ENCODE measurements at places on chromosomes 2 and 18.

DNA sequence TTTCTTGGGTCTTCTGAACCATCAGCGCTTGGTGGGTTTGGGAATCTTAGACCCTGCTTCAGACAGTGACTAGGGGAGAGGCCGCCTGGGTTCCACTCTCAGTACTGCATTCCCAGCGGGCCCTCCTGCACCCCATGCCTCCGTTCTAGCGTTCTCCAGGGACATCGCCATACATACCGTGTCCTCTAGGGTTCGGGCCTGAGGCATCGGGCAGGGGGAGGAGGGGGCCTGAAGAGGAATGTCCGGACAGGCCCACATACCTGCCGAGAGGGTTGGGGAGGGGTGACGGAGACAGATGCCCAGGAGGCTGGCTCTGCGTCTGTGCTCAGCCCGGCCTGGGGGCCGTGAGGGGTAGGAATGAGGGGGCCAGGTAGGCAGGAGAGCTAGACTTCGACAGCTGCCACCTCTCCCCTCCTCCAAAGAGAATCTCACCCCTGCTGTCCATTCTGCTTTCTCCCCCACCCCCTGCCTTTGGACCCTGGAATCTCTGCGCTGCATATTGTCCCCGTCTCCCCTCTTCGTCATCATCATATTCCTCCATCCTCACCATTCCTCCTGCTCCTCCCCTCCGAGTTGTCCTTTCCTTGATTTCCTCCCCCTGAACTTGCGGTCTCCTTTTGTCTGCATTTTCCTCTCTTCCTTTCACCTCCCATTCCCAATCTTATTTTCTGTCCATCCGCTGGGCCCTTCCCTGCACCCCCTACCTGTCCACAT lies 7.8 kb upstream of the WNT10A start:
- no peak for DNase-seq

- DNase-seq, result no peak
Measured at GRCh38 chr18:58167073-58167472, 123.0 kb downstream of the NEDD4L start.

DNA sequence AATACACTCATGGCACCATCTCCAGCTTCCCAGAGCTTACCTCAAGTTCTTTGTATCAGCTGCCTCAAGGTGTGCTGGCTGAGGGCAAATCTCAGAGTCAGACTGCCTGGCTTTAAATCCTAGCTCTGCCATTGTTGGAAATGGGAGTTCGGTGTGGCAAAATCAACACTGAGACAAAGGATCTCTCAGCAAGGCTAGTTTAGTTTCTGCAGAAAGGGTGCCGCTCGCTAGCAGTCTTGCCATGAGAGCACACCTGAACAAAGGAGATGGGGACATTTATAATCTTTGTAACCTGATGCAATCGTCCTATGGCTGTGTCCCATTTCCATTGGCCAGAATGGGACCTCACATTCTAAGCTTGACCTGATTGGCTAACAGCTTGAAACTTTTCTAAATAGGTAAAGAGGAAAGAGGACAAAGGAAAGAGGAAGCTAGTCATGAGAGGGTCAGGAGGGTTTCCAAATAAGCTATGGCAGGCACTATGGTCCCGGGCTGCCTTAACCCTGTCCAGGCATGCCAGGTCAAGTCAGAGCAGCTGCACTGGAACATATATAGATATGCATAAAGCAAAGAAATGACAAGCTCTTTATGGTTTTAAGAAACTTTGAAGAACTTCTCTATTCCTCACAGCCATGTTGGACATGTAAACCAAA lies 4.3 kb upstream of the UBE2F start:
- DNase-seq, result no peak

- peak; percentile 20 for DNase-seq
Measured at GRCh38 chr2:105396254-105397024, 2.4 kb downstream of the FHL2 start.

- no peak for DNase-seq
Measured at GRCh38 chr2:166314022-166314759, 61.6 kb downstream of the SCN9A start.

GRCh38 chr2:179412112-179412511 lies 147.5 kb upstream of the SESTD1 start:
- DNase-seq, result no peak

GRCh38 chr2:84532291-84532690 lies 16.0 kb downstream of the DNAH6 start:
- DNase-seq, result no peak

- no peak for DNase-seq
Measured at GRCh38 chr2:157291018-157291417, 33.5 kb downstream of the GALNT5 start.

DNA sequence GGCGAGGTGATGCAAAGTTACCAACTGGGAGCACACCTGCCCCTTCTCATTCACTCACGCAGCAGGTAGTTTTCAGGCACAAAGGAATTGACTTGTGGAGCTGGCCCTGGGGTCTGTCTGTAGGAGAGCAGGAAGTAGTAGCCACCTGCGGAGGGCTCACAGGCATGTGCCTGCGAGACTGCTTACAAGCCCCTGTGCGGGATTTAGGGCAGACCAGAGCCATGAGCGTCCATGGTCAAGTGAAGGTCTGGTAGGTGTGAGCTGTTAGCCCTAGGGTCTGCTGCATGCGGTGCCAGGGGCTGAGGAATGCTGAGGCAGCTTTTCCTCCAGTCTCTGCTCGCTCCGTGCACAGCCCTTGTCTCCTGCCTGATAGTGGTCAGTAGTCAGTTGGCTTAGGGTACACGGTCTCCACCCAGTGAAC lies 18.9 kb downstream of the INPP4A start:
- no peak for DNase-seq

- no peak for DNase-seq
Measured at GRCh38 chr18:34871435-34871834, 161.3 kb downstream of the DTNA start.

- DNase-seq, result peak; percentile 90
Measured at GRCh38 chr2:176115883-176116813, at the start of gene HOXD10. Gene HOXD10, plus strand, starts transcription at chr2:176116778. Its CDS starts 56 bp downstream, at chr2:176116834.

GRCh38 chr2:176278927-176279326 lies 9.7 kb downstream of the MTX2 start:
- no peak for DNase-seq

DNA sequence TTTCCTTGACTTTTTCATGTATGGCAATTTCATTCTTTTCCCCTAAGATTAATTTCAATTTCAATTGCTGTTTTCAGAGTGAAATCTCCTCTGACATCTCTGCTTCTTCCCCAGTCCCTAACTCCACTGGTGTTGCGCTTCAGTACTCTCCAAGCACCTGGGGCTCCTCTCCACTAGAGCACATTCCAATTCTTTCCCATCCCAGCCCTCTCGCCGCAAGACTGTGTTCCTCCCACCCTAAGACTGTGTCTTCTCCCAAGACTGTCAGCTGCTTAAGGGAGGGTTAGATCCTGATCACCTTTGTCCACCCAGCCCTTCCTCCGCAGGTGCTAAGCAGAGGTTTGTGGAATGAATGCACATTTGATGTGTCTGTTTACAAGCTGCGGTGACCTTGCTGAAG lies 255.7 kb upstream of the CCDC68 start:
- no peak for DNase-seq
